ENCODE measurements at places on chromosomes 2 and 18.

DNA sequence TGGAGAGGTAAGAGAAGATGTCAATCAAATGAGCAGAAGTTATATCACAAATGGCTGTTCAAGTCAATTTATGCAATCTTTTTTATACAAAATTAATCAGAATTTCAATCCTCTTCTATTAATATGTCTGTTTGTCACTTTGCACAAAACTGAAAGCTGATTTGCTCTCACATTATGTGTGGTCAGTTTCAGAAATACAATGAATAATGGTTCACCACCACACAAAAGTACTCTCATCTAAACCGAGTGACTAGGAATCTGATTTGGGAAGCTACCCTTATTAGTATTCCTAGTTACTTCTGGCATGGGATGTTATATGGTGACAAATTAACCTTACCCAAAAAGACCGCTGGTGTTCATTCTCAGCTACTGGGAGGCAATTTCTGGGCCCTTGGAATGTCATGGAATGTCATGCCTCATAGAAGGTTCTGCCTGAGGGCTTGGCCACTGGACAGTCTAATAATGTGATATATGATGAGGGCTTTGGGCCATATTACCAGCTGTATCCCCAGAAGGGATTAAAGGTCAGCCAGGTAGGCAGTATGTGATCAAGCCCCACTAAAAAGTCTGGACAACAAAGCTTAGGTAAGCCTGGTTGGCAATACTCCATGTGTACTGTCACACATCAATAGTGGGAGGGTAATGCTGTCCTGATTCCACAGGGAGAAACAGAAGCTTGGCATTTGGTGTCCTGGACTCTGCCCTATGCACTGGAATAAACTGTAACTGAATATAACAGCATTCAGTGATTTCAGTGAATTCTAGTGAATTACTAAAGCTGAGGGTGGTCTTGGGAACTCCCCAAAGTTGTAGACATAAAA lies 113.2 kb downstream of the PIGN start:
- no peak for DNase-seq

DNA sequence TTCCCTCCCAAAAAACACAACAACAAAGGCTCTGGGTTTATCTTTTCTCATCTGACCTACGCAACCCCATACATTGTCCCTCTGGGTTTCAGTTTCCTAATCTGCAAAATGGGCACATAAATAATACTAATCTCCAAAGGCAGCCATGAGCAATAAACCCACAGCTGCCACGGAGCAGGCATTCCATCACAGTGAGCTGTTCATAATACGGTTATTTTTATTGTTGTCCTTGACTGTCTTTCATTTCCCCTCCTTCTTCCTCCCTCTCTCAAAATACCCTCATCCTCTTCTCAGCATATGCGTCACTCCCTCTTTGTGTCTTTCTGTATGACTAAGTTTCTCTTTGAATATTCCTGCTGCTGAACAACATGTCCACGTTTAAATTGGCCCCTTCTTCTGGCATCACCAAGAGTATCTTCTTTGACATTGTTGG lies 129.8 kb upstream of the CAB39 start:
- DNase-seq = no peak

DNA sequence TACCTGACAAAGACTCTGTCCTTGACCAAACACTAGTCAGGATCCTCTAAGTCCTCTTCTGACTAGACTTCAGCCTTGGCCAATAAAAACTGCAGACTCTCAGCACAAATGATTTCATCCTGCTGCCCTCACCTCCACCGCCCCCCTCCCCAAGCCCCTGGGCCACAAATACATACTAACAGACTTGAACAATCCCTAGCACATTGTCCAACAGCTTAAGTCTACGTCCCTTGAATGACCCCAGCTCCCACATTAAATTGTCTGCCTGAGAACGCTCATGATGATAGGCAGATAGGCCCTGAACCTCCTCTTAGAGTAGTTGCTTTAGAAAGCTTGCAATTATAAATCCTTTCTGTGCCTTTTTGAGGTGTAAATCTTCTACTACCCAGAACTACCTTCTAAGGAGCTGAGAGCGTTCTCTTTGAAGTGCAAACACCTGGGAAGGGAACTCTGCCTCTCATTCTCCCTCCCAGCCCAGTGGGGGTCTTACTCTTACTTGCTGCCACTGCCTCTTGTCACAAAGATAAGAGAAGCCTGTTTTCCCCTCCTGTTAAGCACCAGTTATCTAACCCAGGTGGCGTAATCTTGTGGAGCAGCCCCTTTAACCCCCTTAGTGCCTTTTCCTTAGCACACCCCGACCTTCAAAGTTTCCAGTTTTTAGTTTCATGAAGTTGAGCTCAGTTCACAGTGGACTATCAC lies 1225.6 kb downstream of the LRP1B start:
- DNase-seq = no peak

GRCh38 chr2:10080536-10081304 lies 509 bp upstream of the CYS1 start:
- DNase-seq = no peak

DNA sequence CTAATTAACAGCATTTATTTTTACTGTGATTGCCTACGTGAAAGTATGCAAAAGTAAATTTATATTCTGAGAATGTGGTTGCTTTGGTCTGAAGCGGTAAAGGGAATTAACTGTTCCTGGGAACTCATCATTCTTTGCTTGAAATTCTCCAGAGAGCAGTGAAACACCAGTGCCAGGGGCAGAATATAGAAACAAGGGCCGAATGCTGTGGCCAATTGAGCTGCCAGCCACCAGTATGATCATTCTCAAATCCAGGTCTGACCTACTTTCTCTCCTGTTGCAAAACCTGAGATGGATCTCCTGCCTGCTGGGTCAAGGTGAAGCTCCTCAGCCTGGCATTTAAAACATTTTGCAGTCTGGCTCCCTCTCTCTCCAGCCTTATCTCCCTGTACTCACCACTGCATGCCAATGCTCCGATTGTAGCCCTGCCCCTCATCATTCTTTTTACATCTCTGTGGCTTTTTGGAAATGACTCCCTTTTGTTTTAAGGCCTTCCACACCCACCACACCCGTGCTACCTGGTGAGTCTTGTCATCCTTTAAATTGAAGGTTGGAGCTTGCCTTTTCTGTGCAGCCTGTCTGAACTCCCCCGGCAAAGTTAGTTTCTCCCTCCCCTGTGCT lies 94.5 kb upstream of the TMEM178A start:
- DNase-seq = peak; percentile 70

DNA sequence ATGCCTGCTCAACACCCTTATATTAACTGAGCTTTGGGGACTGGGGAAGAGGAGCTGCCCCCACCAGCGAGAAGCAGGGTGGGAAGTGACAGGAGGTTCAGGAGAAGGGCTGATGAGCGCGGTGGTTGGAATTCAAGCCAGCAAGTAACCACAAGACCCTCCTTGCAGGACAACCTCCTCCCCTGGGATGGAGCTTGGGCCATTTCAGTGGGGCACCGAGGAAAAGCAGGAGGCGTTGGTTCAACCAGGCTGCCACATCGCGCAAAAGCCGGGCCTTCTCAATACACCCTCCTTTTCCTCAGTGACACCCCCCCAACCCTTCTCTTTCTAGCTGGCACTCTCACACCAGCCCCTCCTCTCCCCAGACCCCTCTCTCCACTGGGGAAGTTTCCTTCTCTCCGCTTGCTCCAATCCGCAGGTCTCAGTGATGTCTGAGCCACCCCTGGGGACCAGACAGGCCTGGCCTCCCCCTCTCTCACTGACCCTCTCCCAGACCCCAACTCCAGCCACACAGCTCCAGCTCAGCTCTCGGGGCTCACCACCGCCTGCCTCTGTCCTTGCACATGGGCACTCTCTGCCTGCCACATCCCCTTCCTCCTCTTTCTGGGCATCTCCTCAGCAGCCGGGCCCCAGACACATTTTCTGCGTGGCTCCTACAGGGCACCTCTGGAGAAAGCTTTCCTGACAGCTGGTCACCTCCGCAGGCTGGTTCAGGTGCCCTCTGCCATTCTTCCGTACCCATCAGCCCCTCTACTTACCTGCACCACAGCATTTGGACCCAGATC lies 44.5 kb downstream of the KCNF1 start:
- DNase-seq = no peak

- peak; percentile 75 for DNase-seq
These were observed 339.4 kb downstream of the DCC start for GRCh38 chr18:52679354-52679753.

DNA sequence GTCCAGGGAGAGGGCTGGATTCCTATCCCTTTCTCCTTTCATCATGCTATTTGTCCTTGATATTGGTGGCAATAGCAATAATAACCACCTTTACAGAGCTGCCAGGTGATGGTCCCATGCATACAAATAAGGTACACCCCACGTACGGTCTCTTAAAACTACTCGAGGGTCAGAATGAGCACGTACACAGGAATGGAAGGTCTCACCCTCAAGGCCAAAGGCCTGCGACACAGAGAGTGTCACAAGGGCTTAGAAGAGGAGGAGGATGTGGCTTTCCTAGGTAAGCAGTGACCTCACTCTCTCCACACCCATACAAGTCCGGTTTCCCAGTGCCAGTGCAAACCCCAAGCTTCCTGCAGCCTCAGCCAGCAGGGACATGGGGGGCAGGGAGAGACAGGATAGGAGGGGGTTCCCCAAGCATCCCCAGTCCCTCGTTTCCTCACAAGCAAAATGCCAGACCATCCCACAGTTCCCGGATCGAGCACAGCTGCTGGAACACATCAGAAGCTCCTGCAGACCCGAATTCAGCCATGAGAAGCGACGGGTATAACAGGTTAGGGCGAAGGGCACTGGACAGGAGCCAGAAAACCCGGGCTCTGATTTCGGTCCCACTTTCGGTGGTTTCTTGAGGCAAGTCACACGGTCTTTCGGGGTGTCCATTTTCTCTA lies 49.2 kb downstream of the PLB1 start:
- no peak for DNase-seq

- DNase-seq = no peak
These were observed 3.8 kb downstream of the FHL2 start for GRCh38 chr2:105394951-105395611.

DNA sequence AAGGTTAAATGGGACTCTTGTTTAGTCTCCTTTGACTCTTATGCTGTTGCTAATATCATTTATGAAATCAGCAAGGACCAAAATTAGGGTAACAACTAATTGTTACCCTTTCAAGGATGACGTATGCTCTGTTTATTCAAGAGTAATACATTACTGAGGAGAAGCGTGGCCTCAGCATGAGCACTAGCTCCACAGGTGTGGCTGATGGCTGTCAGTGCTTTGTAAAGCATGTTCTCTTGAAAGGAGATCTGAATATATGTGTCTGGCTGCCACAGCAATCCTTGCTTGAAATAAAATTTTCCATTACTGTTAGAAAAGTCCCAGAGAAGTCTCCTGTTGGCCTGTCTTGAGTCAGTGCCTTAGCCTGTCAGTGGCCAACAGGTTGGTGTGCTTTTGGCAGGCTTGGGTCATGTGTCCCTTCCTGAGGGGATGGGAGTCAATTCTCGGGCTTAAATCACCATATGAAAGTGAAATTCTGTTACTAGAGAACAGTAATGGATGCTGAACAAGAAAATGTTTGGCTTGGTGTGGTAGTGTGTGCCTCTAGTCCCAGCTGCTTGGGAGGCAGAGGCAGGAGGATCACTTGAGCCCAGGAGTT lies 32.7 kb downstream of the ABI2 start:
- DNase-seq = no peak

- DNase-seq = no peak
These were observed 128.8 kb upstream of the MSH6 start for GRCh38 chr2:47653902-47654789.

DNA sequence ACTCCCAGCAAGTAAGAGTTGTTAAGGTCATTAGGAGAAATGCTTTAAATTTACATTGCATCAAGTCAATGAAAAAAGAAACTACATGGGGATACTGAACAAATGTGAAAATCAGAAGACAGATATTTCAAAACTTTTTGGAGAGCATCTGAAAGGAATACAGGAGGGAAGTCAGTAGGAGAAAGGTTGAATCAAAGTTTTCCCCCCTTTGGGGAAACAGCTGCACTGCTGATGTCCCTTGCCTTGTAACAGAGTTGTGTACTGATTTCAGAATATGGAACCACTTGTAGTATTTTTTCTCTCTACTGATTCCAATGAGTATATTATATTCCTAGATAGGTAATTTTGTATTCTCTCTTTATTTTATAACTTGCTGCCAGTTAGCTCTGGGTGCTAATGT lies 592.5 kb upstream of the ZEB2 start:
- no peak for DNase-seq

GRCh38 chr2:110152943-110153342 lies 37.3 kb upstream of the MALL start:
- no peak for DNase-seq

DNA sequence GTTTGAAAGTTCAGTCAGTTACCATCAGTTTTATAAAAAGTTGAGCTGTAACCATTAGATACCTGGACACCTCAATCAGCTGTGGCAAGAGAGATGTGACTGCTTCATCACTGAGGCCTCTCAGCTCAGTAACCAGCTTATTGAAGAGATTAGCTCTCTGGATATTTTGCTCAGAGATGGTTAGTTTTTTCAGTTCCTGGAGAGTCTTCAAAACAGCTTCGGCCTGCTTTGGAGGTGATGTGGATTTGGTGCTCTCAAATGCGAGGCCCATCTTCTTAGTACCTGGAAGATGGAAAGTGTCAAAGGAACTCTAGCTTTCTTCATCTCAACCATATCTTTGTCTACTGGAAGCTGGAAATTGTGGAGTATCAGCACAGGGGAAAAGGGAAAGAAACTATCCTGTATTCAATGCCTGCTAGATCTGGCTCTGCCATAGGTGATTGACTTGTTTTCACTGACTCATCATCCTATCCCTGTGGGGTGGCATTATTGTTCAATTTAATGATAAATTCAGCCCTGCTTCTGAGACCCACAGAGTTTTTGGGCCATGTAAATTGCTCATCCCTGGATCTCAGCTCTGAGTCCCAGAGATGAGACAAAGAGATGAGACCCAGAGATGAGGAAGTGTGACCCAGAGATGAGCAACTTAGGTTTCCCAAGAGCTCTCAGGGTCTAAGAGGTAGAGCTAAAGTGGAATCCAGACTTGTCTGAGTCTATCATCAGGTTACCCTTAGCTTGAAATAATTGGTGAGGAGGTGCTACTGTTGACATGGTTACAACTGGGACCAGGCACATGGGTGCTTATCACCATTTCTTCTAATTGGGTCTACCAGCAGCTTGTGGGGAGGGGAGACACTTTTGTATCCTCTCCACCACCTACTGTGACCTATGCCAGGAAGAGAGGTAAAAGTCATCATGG lies 10.4 kb downstream of the APOB start:
- DNase-seq = no peak

DNA sequence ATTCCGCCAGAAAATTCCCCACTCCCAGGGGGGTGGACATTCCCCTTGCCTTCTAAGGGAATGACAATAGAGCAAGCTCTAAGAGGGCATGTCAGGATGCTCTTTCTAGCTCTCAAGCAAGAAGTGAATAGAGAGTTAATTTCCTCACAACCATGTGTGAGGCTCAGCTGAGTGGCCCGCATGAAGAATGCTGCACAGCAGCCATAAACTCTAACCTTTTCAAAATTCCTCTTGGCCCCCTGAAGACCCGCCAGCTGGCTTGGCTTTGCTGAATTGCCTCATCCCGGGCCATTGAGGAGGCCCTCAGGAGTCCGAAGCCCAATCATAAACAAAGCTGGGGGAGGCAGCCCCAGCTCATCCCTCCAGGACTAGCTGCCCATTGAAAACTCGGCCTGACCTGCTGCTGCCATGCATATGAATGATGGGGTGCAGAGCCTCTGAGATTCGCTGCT lies 38.2 kb downstream of the NRP2 start:
- no peak for DNase-seq

Measured in spinal cord (tissue), 10 donors.